ENCODE measurements at places on chromosomes 5 and 9.
A peak's percentile ranks its signal among the peaks of the same experiment; 100 is the strongest.

DNA sequence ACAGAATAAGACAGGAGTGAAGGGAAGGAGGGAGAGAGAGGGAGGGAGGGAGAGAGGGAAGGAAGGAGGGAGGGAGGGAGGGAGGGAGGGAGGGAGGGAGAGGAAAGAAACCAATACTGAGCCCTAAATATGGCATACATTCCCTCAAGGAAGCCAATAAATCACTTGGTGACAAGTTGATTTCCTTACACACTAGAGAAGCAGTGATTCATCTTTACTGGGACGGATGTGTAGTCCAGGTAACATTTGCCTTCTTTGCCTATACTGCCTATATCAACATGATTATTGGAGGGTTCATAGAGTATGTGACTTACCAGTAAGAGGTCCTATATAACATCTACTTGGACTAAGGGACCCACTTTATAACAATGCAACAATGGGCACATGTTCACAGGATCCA, 83.2 kb downstream of the TRIM36 start:
- DNase-seq: no peak

- no peak for DNase-seq
These were observed 265.9 kb upstream of the SLC24A2 start for GRCh38 chr9:20054734-20055133.

DNA sequence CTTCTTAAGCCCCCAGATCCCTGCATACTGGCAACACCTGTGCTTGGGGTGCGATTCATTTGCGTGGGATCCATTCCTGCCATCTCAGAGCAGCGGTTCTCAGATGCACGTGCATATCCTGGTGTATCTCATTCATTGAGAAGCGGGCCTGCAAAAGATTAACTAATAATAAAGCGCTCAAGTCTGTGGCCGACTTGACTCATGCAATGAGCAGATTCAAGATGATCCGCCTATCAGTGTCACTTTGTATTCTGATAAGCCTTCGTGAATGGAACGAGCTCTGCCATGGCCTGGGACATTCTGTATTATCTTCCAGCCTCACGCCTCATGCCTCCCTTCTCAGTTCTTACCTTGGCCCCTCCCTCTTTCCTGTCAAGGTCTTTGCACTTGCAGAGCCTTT, 22.3 kb downstream of the C1QTNF2 start:
- no peak for DNase-seq

- DNase-seq: peak; percentile 81
These were observed 1.3 kb downstream of the CD74 start for GRCh38 chr5:150411245-150411979.

GRCh38 chr9:130535818-130536521, 43.4 kb upstream of the FUBP3 start:
- no peak for DNase-seq

DNA sequence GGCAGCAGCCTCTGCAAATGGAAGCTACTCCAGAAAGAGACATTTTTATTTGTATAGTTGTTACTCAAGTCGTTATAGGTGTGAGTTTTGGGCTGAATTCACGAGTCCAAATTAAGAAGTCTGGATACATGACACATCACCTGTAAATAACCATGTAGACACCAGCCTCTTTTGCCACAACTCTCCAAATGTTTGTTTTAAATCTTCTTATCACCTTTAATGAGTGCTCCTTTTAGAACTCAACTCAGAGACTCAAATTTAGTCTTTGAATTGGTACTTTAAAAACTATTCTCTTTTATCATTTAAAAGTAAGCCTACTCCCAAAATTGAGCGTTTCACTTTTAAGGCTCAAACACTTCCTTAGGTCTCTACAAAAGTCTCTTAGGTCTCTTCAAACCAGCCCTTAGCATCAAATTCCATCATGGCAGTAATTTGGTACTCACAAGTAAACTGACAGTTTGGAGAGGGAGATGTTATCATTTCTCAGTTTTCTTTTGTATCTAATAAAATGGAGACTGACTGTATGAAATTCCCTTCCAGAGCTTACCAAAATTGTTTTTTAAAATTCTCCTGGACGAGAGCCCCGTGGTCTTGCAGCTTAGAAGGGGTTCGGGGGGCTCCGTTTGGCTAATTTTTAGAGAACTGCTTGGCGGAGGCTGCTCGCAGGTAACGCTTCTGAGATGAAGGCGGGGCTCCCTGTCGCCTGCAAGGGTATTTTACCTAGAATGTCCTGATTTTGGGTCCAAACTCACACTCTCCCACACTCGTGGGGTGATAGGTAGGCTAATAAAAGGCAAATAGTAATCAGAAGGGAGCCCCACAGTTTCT, 194.6 kb downstream of the MEF2C start:
- DNase-seq: no peak

- no peak for DNase-seq
These were observed 253.9 kb upstream of the DMAC1 start for GRCh38 chr9:8053501-8053900.

DNA sequence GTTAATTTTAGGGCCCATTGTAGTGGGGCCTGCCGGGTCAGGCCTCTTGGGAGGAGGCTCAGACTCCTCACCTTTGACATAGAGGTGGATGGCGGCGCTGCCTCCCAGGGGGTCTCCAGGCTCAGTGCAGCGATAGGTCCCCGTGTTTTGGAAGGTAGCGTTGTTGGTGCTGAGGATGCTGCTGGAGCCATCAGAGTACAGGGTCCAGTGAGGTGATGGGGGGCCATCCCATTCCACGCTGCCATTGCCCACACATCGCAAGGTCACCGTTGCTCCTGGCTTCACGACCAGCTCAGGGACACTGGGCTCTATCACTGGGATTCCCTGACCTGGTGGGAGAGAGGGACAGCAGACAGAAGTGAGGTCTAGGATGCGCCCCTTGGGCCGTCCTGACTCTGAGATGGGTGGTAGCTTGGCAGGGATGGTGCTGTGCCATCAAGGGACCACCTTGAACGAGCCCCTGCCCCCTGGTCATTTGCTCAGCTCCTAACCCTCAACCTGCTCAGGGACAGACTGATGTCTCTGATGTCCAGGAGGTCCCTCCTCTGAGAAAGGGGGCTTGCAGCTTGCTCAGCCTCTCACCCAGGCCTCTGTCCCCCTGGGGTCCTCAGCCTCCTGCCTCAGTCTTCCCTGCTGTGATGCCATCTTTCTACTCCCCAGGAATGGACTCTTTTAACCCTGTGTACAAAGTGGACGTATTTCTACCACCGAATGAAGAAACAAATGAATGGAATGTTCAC, 5.5 kb downstream of the CSF1R start:
- DNase-seq: no peak

- no peak for DNase-seq
These were observed 851 bp downstream of the NACC2 start for GRCh38 chr9:136093995-136094881.

DNA sequence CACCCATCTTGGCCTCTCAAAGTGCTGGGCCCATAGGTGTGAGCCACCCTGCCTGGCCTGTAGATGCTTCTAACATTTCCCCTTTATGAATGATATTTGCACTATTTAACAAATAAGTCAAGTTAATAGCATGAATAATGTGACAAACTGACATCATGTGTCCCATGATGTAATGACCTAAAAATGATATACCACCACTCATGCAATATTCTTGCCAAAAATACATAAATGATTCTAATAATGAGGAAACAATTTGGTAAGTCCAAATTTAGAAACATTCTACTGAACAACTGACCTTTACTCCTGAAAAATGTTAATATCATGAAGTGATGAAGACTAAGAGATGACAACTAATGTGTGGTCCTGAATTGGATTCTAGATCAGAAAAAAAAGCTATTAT, 33.5 kb upstream of the TRIM14 start:
- DNase-seq: no peak

GRCh38 chr5:167525004-167525403, 766.4 kb upstream of the WWC1 start:
- no peak for DNase-seq

- DNase-seq: no peak
These were observed 138.3 kb downstream of the OLFM1 start for GRCh38 chr9:135225619-135226228.

- no peak for DNase-seq
These were observed 1.8 kb upstream of the ACTL7B start for GRCh38 chr9:108857572-108857971.

DNA sequence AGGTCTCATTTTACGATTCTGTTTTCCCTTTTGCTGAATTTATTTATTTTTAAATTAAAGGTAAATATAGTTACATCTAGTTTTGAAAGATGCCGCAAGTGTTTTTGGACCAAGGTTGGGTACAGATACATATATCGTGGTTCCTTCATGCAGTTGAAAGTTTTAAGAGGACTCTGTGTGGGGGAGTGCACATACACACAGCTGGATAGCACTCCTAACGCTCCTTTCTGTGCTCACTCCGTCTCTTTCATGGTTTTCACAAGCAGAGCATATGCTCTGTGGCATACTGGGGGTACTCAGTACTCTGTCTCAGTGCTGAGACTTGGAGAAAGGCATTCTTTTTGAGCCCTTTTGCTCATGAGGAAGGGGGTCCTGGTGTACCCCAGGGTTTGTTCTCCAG, 307.5 kb downstream of the DOCK8 start:
- DNase-seq: no peak

DNA sequence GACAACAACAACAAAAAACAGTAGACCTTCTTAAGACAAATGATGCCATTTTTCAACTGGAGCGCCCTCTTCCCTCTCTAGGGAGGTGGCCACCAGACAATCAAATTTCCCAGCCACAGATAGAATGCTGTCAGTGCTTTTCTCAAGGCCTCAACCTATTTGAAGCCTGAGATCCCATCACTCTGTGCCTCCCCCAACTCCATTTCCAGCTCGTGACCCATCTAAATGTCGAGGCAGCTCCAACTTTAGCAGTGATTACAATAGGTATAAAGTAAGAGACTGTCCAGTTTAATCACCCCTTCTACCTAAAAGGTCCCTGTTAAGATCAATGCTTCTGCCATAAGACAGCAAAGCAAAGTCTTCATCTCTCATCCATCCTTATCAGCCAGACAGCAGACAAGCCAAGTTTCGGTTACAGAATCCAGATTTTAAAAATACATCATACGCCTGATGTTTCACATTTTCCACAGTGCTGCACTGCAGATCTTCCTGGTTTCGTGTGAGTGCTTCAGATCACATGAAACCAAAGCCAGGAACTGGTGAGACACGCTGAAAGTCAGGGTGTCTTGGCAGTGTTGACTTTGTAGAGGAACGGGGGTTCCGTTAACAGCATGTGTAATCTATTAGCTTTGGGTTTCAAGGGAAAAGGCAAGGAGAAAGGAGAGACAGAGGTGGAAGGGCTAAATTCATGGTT, 447.8 kb downstream of the ENC1 start:
- no peak for DNase-seq

- no peak for DNase-seq
These were observed 1.7 kb downstream of the PRKAA1 start for GRCh38 chr5:40796487-40796889.

- no peak for DNase-seq
These were observed 61.6 kb downstream of the PSAT1 start for GRCh38 chr9:78358329-78359051.

DNA sequence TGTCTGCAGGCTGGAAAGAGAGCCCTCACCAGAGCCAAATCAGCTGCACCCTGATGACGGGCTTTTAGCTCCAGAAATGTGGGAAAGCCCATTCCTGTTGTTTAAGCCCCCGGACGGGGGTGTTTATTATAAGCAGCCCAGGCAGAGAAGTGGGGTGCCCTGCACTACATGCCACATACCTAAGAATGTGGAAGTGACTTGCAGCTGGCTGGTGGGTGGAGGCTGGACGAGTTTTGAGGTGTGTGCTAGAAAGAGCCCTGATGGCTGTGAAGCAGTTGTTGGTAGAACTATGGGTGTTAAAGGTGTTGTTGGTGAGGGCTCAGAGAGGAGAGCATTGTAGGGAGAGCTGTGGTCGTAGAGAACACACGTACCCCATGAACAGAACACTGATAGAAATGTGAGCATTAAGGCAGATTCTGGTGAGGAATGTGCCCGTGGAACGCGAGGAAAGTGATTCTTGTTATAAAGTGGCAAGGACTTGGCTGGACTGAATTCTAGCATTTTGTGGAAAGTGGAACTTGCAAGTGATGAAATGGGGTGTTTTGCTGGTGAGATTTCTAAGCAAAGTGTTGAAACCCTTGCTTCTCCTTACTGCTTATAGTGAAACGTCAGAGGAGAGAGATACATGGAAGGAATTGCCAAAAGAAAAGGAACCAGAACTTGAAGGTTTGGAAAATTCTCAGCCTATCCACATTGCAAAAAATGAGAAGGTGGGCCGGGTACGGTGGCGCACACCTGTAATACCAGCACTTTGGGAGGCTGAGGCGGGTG, 38.9 kb downstream of the AHRR start:
- no peak for DNase-seq

GRCh38 chr5:59609501-59610265, 283.8 kb downstream of the PDE4D start:
- no peak for DNase-seq

DNA sequence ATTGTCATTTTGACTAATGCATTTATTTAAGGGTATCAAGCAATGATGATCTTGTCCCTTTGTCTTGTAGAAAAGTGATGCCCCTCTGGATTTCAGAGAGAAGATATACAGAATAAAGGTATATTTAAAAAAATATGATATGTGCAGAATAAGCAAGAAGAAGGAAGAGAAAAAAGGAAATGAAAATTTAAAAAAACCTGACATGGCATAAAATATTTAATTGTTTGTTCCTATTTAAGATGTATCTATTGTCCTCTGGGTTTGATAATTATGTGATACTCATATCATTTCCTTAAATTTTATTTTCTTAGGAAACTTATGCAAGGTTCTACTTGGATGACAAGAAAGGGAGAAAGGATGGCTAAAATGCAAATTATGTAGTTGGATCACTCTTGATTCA, 983.7 kb upstream of the CDH6 start:
- DNase-seq: no peak

- no peak for DNase-seq
These were observed 544.4 kb downstream of the EFNA5 start for GRCh38 chr5:107126341-107126740.

- no peak for DNase-seq
These were observed 143.8 kb upstream of the PIK3R1 start for GRCh38 chr5:68071736-68072135.

- no peak for DNase-seq
These were observed 979.6 kb downstream of the DTWD2 start for GRCh38 chr5:118008779-118009178.

- DNase-seq: no peak
These were observed 27.9 kb upstream of the GLRX start for GRCh38 chr5:95850391-95850894.

- DNase-seq: no peak
These were observed 174.0 kb downstream of the NR3C1 start for GRCh38 chr5:143229426-143229895.

DNA sequence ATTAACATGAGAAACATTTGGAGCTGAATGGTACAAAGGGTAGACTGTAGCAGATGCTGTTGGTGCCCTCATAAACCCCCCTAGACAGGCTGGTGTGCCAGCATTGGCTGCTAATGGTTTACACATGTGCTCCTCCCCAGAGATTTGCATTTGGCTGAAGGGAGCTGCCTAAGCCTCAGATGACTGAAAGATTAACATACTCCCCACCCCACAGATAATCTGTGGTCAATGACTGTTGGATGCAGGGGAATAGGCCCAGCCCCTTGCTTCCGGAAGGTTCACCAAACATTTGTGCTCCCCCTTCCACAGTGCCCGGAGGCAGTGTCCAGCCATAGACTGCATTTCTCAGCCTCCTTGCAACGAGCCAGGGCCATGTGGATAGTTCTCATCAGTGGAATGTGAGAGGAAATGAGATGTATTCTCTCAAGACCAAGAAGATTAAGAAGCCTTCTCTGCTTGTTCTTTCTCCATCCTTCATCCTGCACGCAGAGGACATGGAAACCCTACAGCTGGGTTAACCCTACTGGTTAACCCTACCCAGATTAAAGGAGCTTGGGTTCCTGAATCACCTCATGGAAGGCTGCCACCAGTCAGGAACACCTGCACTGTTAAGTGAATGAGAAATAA, 79.6 kb downstream of the PHAX start:
- no peak for DNase-seq

All from naive B cell (primary cell).